ENCODE measurements at places on chromosomes 4 and X.

DNA sequence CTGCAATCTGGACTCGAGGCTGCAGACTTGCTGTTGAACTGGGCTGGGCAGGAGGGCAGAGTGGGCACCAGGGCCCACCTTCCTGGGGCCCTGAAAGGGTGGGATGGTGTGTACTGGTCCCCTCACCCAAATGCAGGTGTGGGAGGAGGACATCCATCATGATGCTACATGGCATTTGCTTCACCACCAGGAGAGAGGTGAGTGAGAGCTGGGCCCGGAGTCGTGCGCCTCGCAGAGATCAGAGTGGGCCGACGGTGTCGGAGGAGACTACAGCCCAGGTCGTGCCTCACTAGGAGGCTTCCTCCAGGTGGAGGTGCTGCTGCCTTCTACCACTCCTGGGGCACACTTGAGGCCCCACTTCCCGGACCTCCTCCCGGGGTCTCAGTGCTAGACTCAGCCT, 50.3 kb downstream of the SCML1 start:
- no peaks in the 10 kb centered on the region for H3K4me1 ChIP-seq
- peaks cover 2% of the 10 kb centered on the region for H3K36me3 ChIP-seq
- DNase-seq = no peak
- H3K4me3 ChIP-seq = no peak overlapping the region
- peaks cover 4% of the 10 kb centered on the region for H3K27me3 ChIP-seq

- no peaks in the 10 kb centered on the region for H3K4me1 ChIP-seq
- no peak overlapping the region for H3K27ac ChIP-seq
- H3K4me3 ChIP-seq = no peak overlapping the region
Observed at GRCh38 chr4:51833236-51833635, 9.7 kb upstream of the DCUN1D4 start.

DNA sequence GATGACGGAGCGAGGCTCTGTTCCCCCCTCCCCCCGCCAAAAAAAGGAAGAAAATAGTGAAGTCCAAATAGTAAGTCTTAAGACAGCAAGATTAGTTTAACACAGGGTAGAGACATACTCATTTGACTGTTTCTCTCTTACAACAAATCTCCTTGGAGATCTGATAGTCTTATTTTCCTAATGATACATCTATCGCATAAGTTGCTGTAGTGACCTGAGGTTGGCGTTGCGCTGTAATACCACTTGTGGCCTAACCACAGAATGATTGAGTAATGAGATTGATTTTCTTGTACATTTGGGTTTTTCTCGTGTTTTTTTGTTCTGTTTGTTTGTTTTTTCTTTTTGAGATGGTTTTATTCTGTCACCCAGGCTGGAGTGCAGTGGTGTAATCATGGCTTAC, 27.2 kb downstream of the OCIAD1 start:
- H3K4me3 ChIP-seq = no peak overlapping the region
- peaks cover 21% of the 10 kb centered on the region for H3K36me3 ChIP-seq
- H3K27me3 ChIP-seq = no peaks in the 10 kb centered on the region
- DNase-seq = no peak
- no peak overlapping the region for H3K27ac ChIP-seq

- no peaks in the 10 kb centered on the region for H3K27me3 ChIP-seq
- no peak for DNase-seq
- no peaks in the 10 kb centered on the region for H3K4me1 ChIP-seq
- no peak overlapping the region for H3K4me3 ChIP-seq
- H3K36me3 ChIP-seq = no peaks in the 10 kb centered on the region
Observed at GRCh38 chr4:175767150-175767549, 44.9 kb downstream of the GPM6A start.

DNA sequence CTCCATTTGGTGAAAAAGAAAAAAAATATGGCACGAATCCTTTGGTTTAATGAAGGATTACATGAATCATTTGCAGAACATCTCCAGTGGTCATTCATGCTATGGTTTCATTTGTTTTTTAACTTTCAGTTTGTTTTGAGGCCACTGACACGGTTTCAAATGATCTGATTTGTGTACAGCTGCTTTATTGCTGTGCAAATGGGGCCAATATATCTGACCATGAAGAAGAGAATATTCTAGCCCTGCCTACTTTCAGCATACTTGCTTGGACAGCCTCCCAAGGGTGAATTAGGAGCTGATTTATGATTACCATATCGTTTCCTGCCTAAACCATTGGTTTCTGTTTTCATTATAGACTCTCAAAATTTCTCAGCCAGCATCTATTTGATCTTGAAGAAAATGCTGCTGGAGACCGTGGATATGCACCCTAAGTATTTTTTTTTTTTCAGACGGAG, 30.7 kb downstream of the SPARCL1 start:
- H3K27me3 ChIP-seq = no peaks in the 10 kb centered on the region
- peaks cover 2% of the 10 kb centered on the region for H3K4me1 ChIP-seq
- H3K4me3 ChIP-seq = no peak overlapping the region
- no peak overlapping the region for H3K27ac ChIP-seq
- no peaks in the 10 kb centered on the region for H3K36me3 ChIP-seq

GRCh38 chrX:40055495-40055894, 42.3 kb downstream of the BCOR start:
- no peak overlapping the region for H3K4me3 ChIP-seq
- no peaks in the 10 kb centered on the region for H3K27me3 ChIP-seq

GRCh38 chrX:143296521-143296920, 220.8 kb downstream of the SPANXN3 start:
- peaks cover 12% of the 10 kb centered on the region for H3K4me1 ChIP-seq
- H3K4me3 ChIP-seq = no peak overlapping the region
- H3K27ac ChIP-seq = peak overlapping the region; percentile 88
- H3K27me3 ChIP-seq = no peaks in the 10 kb centered on the region

- no peak for DNase-seq
- no peak overlapping the region for H3K4me3 ChIP-seq
Observed at GRCh38 chrX:9539605-9540387, 74.9 kb downstream of the TBL1X start.

- H3K36me3 ChIP-seq = peaks cover 26% of the 10 kb centered on the region
- peaks cover 13% of the 10 kb centered on the region for H3K4me1 ChIP-seq
- H3K4me3 ChIP-seq = no peak overlapping the region
- no peak for DNase-seq
Observed at GRCh38 chr4:169124661-169125060, 114.6 kb upstream of the CBR4 start.

DNA sequence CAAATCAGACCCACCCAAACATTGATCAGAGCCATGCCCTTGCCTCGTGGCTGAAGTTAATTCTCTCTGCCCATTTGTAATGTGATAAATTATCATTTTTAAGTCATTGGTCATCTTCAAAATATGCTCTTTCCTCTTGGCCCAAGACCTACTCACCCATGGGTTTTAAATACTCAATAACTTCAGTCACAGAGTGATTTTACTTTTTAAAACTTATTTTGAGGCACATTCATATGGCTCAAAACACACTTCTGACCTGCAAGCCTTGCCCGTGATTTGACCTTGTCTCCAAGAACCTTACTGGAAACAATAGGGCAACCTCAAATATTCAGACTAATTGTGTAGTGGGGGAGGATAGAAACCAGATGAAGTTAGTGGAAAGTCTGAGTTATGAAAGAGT, 176.2 kb upstream of the LNX1 start:
- no peak overlapping the region for H3K4me3 ChIP-seq
- H3K4me1 ChIP-seq = peaks cover 6% of the 10 kb centered on the region
- H3K36me3 ChIP-seq = no peaks in the 10 kb centered on the region
- no peaks in the 10 kb centered on the region for H3K27me3 ChIP-seq
- DNase-seq = no peak
- H3K27ac ChIP-seq = no peak overlapping the region

DNA sequence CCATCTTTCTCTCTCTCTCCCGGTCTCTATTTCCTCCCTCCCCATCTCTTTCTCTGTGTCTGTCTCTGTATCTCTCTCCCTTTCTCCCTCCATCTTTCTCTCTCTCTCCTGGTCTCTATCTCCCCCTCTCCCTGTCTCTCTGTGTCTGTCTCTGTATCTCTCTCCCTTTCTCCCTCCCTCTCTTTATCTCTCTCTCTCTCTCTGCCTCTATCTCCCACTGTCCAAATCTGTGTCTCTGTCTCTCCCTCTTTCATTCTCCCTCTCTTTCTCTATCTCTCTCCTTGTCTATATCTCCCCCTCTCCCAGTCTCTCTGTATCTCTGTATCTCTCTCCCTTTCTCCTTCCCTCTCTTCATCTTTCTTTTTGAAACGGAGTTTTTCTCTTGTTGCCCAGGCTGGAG, 23.6 kb downstream of the IL3RA start:
- H3K36me3 ChIP-seq = peaks cover 14% of the 10 kb centered on the region
- H3K4me1 ChIP-seq = no peaks in the 10 kb centered on the region
- no peak overlapping the region for H3K27ac ChIP-seq
- DNase-seq = no peak

- H3K4me1 ChIP-seq = peaks cover 12% of the 10 kb centered on the region
- H3K27ac ChIP-seq = no peak overlapping the region
- no peak overlapping the region for H3K4me3 ChIP-seq
- no peaks in the 10 kb centered on the region for H3K36me3 ChIP-seq
- no peaks in the 10 kb centered on the region for H3K27me3 ChIP-seq
- no peak for DNase-seq
Observed at GRCh38 chr4:115272185-115272584, 158.8 kb upstream of the NDST4 start.

GRCh38 chr4:6153874-6154273, 46.5 kb downstream of the JAKMIP1 start:
- peaks cover 30% of the 10 kb centered on the region for H3K27me3 ChIP-seq
- DNase-seq = no peak

GRCh38 chrX:55489314-55490009, at the start of gene USP51:
TSS of gene USP51 (minus strand) at chrX:55489848. CDS start at chrX:55488939, 909 bp downstream.
- H3K4me1 ChIP-seq = no peaks in the 10 kb centered on the region
- H3K36me3 ChIP-seq = peaks cover 2% of the 10 kb centered on the region
- no peak for DNase-seq
- H3K4me3 ChIP-seq = peak within 1 kb of the TSS; percentile 89
- H3K27ac ChIP-seq = peak within 1 kb of the TSS; percentile 99

GRCh38 chr4:62407534-62407933, 1207.4 kb downstream of the ADGRL3 start:
- no peaks in the 10 kb centered on the region for H3K4me1 ChIP-seq
- no peak overlapping the region for H3K4me3 ChIP-seq
- H3K27ac ChIP-seq = no peak overlapping the region
- no peaks in the 10 kb centered on the region for H3K36me3 ChIP-seq

DNA sequence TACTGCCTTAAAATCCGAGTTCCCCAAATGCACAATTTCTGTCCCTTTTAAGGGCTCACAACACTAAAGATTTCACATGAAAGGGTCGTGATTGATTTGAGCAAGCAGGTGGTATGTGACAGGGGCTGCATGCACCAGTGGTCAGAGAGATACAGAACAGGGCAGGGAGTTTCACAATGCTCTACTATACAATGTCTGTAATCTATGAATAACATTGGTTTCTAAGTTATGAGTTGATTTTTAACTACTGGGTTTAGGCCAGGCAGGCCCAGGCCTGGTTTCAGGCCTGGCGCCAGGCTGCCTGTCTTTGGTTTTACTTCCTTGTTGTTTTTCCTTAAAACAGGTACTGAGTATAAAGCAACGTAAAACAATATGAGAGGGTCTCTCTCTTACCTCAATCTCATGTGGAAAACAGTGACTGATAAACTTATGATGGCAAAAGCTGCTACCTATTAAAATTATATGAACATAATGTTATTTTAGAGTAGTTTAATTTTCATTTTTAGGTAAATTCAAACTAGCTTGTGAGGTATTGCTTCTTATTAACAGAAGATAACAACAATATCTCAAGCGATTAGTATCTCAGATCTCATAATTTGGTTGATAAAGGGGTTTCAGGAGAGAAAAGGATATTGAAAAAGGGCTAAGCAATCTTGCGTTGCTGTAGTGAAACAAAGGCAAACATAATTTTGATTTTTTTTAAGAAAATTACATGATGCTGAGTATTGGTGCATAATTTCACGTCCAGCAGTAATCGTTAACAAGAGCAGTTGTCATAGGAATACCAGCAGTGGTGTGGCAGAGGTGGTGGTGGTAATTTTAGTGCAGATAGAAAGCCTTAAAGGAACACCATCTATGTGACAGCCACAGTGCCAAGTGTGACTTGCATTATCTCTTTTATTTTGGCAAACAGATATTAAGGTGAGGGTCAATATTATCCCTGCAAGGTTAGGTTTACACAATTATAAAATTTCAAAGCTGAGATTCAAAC, 944.4 kb upstream of the GRID2 start:
- no peaks in the 10 kb centered on the region for H3K27me3 ChIP-seq
- no peaks in the 10 kb centered on the region for H3K4me1 ChIP-seq
- H3K36me3 ChIP-seq = no peaks in the 10 kb centered on the region
- no peak for DNase-seq

DNA sequence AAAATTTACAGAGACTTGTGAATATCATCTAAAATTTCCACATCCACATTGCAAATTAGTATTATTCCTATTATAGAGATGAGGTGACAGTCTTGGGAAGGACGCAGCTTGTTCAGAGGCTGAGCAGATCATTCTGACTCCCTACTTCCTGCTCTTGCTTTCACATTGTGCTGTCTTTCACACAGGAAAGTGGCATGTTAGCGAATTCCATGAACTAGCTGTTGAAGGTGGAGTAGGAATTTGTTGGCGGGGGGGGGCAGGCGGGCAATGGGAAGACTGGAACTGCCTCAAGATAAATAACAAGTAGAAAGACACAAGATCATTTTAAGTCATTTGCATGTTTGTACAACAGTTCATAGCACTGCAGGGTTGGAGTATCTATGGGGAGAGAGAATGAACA, 2.3 kb downstream of the PF4V1 start:
- H3K4me1 ChIP-seq = peaks cover 5% of the 10 kb centered on the region
- H3K27ac ChIP-seq = no peak overlapping the region
- no peak overlapping the region for H3K4me3 ChIP-seq
- H3K27me3 ChIP-seq = peaks cover 24% of the 10 kb centered on the region

GRCh38 chr4:52358883-52359321, 300.2 kb downstream of the USP46 start:
- no peaks in the 10 kb centered on the region for H3K36me3 ChIP-seq
- peaks cover 1% of the 10 kb centered on the region for H3K4me1 ChIP-seq
- DNase-seq = no peak
- no peaks in the 10 kb centered on the region for H3K27me3 ChIP-seq
- H3K4me3 ChIP-seq = no peak overlapping the region

All from progenitor cell of endocrine pancreas (in vitro differentiated cells).